Neural progenitor cell (in vitro differentiated cells): ENCODE measurements at places on chromosomes 6 and 20.
A peak's percentile ranks its signal among the peaks of the same experiment; 100 is the strongest.

- DNase-seq: peak; percentile 25
Measured at GRCh38 chr6:44192428-44193041, 24.2 kb upstream of the MYMX start.

DNA sequence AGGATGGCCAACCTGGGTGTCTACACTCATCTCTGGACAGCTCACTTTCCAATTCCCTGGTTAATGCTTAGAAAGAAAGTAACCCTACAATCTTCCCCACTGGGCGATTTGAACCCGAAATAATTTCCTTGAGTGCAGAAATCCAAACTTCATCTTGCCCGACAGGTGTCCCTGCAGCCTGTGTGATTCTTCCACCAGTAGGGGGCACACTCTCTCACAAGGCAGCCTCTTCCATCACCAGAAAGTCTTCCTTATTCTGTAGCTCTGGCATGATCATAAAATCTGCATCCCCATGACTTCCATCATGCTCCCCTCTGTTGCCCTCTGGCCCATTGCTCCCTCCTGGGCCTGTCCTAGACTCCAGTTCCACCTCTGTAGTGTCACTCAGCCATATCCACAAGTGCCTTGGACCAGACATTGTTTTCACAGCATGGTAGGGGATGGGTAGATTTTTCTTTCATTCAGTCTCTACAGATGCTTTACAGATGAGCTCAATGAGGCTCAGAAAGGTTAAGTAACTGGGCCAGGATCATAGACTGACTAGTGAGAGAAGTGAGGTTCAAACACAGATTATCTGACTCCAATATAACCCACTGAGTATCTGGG, 170.4 kb upstream of the SPTLC3 start:
- peak; percentile 35 for DNase-seq

DNA sequence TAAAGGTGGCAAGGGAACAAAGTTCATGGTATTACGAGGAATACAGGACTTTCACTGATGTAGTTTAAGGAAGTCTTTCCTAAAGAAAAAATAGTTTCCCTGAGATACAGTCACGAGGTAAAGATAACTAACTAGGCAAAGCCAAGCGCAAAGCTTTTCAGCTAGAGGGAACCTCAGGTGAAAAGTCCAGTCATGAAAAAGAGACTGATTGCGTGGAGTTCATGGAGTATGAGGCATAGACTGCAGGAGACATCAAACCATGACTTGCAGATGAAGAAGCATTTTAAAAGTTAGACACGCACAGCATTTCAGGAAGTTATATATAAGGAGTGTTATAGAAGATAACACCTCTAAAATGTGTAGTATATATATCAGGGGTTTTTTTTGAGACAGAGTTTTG, 205.6 kb upstream of the ZNF184 start:
- DNase-seq: no peak

GRCh38 chr20:2342243-2342642, 38.5 kb upstream of the TGM6 start:
- DNase-seq: no peak

GRCh38 chr6:153210083-153210482, 79.0 kb upstream of the RGS17 start:
- DNase-seq: no peak

- DNase-seq: no peak
Measured at GRCh38 chr6:30748851-30749540, 4.6 kb upstream of the IER3 start.

DNA sequence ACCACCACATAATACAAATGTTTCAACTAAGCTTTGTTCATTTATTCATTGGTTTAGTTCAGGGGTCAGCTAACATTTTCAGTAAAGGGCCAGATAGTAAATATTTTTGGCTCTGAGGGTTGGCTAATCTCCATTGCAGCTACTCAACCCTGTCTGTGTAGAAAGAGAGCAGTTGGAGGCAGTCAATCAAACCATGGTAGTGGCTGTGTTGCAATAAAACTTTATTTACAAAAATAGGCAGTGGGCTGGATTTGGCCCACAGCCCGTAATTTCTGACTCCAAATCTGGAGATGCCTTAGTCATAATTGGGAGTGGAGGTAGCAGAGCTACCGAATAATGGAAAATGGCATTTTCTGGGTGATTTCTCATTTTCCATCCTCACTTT, 242.5 kb upstream of the ZFP64 start:
- no peak for DNase-seq

GRCh38 chr6:80550281-80550680, 443.8 kb downstream of the BCKDHB start:
- DNase-seq: no peak

DNA sequence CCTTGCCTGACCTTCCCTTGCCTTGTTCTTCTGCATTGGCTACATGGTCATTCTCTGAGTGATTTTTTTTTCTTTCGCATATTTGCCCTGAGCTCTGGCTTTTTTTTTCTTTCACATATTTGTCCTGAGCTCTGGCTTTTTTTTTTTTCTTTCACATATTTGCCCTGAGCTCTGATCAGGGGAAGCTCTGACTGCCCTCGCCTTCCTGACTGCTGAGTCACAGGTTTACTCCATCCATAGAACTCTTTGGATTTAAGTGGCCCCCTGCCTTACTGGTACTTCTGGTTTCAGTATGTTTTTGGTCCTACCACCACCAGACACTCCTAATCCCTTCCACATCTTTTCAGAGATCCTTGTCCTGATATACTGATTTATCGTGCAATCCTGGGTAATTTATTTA, 201.1 kb downstream of the OGFRL1 start:
- no peak for DNase-seq

DNA sequence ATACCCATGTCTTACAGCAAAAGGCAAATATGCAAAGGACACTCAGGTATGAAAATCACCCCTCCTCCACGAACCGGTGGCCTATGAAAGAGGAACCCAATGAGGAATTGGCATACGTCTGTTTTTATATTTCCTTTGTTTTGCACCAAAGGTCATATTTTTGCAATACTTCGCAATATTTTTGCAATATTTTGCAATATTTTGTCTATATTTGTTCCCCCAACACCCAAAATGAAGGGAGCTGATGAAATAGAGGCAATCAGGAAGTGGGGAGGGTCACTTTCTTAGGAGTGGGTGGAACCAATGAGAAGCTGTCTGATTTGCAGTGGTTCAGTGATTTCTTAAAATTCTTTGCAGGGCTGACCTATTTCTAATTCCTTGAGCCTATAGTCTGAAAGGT, 296.8 kb upstream of the TSHZ2 start:
- no peak for DNase-seq
